ENCODE measurements at places on chromosomes 1 and 21.

GRCh38 chr1:108570998-108571401 is 11.1 kb downstream of the EEIG2 start:
- DNase-seq = no peak

GRCh38 chr21:24290151-24290833 is 1317.0 kb downstream of the MRPL39 start:
- no peak for DNase-seq

GRCh38 chr1:18941221-18942141 is 15.0 kb downstream of the IFFO2 start:
- DNase-seq = peak; percentile 85

GRCh38 chr1:155979597-155980343 is 1.4 kb upstream of the ARHGEF2 start:
- DNase-seq = no peak

DNA sequence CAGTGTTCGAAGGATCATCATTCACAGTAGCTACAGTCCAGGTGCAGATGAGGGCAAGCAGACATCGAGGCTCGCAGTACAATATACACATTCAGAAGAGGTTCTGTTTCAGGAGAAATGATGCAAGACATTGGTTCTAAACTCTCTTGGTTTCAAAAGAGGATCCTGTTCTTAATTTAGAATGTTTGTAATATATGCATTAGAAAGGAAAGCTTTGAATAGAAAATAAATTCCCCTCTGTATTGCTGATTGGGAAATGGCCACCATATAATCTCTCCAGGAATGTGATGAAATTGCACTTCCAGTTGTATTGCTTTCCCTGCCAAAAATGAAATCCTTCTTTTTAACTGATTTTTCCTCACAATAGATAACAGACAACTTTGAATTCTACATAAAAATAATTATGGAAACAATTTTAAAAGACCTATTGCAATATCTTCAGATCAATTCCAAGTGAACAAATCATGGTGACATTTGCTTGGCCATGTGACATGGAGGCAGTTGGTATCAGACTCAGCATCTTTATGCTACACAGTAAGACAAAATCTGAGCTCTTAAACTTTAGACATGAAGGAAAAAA is 27.6 kb upstream of the SIPA1L2 start:
- DNase-seq = no peak

GRCh38 chr1:169514566-169515270 is 29.0 kb upstream of the SLC19A2 start:
- no peak for DNase-seq
